MCF 10A (cell line): ENCODE measurements at places on chromosomes 11 and 22.

GRCh38 chr11:35169754-35170153 is 30.8 kb downstream of the CD44 start:
- no peak for DNase-seq

DNA sequence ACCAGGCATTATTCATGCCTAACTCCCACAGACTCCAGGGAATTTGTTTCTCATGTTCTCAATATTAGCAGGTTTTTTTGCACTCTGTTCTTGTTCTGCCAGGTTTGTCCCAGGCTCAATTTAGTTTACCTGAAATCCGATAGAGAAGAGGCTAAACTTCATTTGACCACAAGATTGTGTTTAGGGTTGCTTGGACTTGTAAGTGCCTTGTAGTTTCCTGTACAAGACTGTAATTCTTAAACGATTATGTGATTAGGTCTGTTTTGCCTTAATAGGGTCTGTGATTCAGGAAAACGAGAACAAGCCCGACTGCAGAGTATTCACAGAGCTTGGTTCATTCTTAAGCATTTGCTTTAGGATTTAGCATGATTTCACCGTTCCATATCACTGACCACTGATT is 1.8 kb downstream of the PRSS23 start:
- DNase-seq, result no peak

DNA sequence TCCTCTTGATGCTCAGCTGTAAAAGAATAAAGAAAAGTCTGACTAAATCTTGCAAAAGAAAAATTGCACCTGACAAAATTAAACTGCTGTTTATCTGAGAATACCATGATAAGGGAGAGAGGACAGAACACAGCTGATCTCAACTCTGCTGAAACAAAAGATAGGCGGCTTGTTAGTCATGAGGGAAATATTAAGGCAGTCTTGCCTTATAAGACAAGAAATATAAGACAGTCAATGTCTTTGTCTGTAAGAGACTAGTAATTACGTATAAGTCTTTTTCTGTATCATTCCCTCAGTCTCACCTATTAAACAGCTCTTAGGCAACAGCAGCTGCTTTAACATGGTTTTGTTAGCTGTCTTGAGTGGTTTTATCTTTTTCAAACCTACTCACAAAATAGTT is 296.6 kb downstream of the LUZP2 start:
- no peak for DNase-seq

DNA sequence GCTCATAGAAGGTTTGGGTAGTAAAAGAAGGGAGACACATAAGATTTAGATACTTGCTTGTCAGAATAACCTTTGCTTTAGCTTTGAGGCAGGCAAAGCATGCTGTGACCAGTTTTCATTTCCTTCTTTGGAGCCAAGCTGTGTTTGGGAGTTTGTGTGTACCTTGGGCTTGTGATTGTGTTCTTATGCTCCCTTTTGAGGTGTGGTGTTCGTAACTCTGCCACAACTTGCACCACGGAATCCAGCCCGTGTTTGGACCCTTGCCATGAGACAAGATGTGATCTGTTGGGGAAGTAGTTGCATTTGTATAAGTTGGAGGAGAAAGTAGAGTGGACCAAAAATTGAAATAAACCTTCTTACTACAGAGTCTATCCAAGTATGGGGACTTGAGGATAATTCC is 34.0 kb downstream of the BMAL1 start:
- peak; percentile 50 for DNase-seq

- peak; percentile 16 for DNase-seq
These were observed 267.0 kb upstream of the NCAM1 start for GRCh38 chr11:112694245-112694644.

GRCh38 chr22:38830026-38830844 is 13.6 kb downstream of the NPTXR start:
- DNase-seq, result no peak

DNA sequence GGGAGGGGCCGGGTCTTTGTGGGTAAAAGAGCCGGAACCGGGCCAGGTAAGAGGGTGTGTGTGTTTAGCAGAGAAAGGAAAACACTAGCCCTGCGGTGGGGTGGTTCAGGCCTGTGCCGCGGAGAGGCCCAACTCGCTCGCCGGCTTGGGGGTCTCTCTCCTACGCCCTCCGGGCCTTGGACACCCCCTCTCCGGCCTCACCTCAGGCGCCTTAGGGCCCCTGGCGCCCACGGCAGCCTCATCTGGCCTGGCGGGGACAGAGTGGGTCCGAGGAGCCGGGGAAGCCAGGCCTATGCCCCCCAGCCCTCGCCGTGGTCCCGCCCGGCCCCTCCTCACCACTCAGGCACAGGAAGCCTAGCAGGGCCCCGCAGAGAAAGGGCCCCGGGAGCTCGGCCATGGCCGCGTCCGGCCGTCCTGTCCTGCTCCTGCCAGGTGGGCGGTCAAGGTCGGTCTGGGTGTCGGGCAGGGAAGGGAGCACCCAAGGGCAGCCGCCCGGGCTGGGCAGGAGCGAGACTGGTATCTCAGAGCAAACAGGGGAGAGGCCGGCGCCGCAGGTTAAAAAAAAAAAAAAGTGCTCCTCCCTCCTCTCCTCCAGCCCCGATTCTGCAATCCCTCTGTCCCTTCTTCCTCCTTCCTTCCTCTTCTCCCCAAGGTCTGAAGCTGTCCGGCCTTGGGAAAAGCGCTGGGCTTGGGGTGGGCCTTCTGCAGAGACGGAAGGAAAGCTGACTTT is at the start of gene VSIG2:
TSS of gene VSIG2 (minus strand) at position 515 of the 730 bp plus-strand sequence. CDS start at position 397, 118 bp downstream.
- no peak for DNase-seq

GRCh38 chr22:40857309-40857855 is 434 bp downstream of the XPNPEP3 start:
- DNase-seq, result peak; percentile 15

- peak; percentile 8 for DNase-seq
These were observed 27.6 kb upstream of the EXPH5 start for GRCh38 chr11:108620958-108621772.

DNA sequence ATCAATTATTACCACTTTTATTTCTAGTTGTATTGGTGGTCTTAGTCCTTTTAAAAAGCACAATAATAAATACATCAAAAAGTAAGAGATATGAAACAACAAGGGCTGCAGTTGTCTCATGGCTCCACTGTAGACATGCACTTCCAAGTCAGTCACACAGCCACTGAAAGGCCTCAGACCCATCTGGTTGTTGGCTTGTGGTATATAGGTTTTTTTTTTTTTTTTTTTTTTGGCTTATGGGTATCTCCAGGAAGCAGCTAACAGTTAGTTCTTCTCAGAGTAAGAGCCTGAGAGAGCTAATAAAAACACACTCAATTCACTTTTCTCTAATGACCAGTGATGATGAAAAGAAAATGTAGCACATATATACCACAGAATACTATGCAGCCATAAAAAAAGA is 6.0 kb upstream of the OR52E6 start:
- no peak for DNase-seq

DNA sequence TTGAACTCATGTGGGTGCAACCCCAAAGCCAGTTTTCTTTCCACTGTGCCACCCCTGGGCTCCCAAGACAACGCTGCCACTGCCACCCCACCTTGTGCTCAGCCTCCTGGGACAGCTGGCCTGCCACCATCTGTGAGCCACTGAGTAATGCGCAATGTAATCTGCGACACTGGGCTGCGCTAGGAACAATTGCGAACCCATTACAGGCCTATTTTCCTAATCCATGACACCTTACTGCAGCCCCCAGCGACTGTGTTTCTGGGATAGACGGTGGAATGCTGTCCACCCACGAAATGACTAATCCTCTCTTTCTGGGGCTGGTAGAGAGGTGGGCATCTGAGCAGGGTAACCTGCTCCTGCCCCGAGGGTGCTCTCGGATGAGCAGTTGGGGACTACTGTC is 22.2 kb downstream of the FLRT1 start:
- DNase-seq, result no peak

- DNase-seq, result no peak
These were observed 88.0 kb downstream of the NTM start for GRCh38 chr11:131458421-131458820.

DNA sequence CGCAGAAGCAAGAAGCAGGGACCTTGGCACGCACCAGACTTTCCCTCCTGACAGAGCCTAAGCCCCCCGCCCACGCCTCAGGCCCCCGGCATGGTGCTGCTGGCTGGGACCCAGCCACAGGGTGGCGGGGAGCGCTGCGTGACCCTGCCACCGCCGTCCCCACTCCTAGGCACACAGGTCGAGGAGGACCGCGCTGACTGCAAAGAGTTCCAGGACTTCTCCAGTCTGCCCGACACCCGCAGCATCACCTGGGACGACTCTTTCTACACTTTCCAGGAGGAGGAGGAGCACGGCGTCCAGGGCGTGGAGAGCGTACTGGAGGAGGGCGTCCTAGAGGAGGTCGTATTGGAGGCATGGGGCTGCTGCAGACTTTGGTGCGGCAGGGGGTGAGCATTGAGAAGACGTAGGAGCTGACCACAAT is 103.7 kb downstream of the TRIM51G start:
- DNase-seq, result no peak

DNA sequence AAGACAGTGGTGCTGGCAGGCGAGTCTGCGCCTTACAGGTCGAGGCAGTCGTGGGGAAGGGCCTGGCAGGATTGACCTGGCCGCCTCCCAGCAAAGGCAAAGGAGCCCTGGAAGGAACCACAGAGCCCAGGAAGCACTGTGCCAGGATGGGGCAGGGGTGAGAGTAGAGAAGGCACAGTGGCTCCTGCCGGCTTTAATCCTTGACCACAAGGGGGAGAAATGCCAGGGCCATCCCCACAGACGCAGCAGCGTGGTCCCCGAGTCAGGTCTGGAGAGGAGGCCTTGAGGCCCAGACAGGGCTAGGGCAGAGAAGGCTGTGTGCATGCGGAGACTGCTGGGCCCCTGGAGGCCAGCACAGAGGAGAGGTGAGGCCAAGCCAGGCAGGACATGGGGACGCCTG is 9.9 kb upstream of the NDUFS8 start:
- DNase-seq, result peak; percentile 90

DNA sequence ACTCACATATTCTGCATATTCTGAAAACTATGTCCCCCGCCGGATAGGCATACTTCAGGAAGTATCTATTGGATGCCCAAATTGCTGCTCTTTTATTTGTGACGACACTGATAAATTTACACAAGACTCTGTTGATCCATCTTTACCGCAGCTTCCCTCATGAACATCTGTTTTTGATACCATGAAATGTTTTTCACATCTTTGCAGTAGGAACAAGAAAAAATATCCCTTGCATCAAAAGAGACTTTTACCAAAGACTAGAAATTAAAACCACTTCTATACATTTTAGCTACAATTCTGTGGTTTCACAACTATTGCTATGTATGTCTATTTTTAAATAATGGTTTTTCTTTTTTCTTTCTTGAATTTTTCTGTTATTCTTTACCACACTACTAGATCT is 15.3 kb downstream of the POU2AF2 start:
- no peak for DNase-seq

GRCh38 chr22:20451920-20452319 is 14.3 kb upstream of the SCARF2 start:
- no peak for DNase-seq

DNA sequence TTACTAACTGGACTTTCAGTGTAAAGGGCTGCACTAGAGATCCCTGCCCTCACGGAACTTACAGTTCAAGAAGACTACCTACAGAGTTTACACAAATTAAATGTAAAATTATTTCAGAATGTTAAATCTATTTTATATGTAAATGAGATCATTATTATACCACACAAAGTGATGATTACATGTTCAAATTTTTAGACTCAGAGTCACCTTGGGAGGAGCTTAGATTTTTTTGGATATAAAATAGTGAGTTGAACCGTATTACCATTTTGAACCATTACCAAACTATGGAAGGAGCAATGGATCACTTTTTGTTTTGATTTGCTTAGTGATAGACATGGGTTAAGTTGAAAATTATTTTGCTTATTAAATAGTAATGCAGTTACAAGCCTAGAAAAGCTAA is 1.6 kb downstream of the IPO7 start:
- no peak for DNase-seq

DNA sequence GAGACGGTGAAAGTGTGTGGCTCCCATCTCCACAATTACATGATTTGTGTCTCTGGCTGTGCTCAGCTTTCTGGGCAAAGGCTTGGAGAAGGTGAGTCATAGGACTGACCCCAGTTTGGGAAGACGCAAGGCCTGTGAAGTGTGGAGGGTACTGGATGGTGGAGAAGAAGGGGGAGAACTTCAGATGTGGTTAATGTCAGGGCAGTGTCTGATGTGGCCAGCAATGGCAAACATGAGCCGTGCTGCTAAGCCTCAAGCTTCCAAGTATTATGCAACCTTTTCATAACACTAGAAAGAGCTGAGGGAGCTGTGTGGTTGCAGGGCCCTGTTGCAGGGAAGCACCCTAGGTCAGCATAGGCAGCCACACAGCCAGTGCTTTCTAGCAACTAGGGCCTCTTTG is 110.9 kb downstream of the NTM start:
- no peak for DNase-seq

GRCh38 chr22:48340727-48341709 is 1486.7 kb downstream of the BRD1 start:
- no peak for DNase-seq

DNA sequence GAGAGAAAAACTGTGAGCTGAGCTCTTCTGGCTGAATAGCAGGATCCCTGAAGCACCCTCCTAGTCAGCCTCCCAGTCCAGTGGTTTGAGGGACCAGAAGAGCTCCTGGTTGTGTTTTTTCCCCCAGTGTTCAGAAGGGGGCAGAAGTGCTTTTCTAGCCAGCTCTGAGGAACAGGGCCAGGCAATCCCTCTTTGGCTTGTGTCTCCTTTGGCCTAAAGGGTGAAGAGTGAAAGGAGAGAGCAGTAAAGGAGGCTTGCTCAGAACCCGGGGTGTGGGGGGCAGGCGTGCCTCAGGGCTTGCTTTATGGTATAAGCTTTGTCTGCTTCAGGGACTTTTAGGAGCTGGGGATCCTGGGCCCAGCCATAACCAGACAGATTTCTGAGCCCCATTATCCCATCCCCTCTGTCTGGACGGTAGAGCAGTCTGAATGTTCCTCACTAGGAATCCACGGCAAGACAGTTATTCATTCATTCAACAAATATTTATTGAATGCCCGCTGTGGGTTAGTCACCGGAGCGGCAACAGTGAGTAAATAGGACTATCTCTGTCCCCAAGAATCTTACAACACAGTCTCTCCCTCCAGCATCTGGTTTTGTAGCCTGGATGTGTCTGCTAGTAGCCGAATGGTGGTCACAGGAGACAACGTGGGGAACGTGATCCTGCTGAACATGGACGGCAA is 14.5 kb downstream of the ACP2 start:
- peak; percentile 57 for DNase-seq

- no peak for DNase-seq
These were observed 4.0 kb downstream of the FXYD6 start for GRCh38 chr11:117872420-117872961.

DNA sequence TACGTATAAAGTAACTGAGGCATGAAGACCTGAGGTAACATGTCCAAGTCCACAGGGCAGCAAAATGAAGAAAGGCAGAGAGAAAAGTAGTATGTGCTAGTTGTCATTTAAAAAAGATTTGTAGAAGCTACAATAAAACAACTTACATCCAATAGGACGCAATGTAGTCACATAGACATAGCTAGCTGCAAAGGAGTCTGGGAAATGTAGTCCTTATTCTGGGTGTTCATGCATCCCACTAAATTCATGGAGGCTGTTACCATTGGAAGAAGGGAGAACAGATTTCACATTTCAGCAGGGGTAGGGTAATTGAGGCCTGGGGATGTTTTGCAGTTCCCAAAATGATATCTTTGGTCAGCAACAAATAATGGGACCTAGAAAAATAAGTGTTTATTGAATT is 571.4 kb downstream of the MIAT start:
- no peak for DNase-seq

GRCh38 chr11:36131721-36132397 is 157.4 kb downstream of the COMMD9 start:
- DNase-seq, result peak; percentile 24

GRCh38 chr11:70456921-70457532 is 58.7 kb downstream of the CTTN start:
- no peak for DNase-seq

GRCh38 chr22:40004836-40005235 is 10.1 kb downstream of the FAM83F start:
- no peak for DNase-seq

- no peak for DNase-seq
These were observed 15.9 kb downstream of the MRGPRG start for GRCh38 chr11:3202759-3203158.
